Activated T-cell treated with anti-CD3 and anti-CD28 coated beads, Interleukin-2, amount 50 U/mL, for 48 hours (primary cell): ENCODE measurements at places on chromosomes 13 and 19.

- DNase-seq: no peak
These were observed 89.9 kb downstream of the MZT1 start for GRCh38 chr13:72637561-72637960.

DNA sequence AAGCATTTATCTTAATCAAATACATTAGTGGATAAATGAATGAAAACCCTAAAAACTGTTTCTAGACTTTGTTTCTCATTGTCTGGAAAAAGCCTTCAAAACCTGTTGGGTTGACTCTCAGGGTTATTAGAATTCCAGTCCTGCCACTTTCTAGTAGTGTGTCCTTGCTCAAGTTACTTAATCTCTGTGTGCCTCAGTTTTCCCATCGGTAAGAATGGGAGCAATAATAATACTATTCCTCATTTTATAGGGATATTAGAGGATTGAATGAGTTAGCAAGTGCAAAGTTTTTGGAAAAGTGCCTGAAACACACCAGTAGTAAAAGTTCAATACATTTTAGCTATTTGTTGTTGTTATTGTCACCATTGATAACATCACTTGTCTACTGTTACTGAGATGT, 2.9 kb downstream of the URAD start:
- no peak for DNase-seq

DNA sequence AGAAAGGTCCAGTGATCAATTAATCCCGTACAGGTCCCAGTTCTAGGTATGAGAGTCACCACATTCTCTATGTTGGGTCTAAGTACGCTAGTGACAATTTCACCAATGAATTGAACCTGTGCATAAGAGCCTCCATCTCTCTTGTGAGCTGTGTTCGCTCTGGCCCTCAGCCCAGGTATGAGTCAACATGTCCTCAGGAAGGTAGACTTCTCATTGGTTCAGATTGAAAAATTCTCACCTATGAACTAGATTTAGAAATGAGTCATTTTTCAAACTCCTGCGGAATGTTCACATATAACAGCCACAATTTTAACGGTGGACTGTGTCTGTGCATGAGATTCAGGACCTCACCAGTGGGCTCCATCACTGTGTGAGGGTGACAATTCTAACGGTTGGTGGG, 12.7 kb upstream of the ZNF43 start:
- DNase-seq: no peak

DNA sequence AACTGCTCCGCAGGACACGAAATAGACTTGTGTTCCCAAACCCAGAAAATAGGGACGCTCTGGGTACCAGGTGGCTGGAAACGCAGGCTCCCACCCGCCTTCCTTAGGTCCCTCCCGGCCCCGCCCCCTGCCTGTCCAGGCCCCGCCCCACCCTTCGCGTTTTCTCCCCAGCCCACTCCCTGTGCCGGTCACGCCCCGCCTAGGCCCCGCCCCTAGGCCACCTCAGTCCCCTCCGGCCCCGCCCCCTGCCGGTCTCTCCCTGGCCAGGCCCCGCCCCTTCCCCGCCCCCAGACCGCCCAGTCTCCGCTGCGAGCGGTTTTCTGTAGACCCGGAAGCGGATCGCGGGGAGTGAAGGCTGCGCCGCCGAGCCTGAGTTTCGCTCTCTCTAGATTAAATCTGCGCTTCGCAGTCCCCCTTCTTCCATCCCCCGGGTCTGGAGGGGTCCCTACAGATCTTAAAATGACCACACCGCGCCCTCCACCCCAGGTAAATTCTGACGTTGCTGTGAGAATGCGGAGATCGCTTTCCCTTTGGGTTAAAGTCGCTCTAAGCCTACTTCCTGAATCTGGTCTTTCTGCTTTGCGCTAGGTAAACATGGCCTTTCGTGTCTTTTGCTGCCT, 3.7 kb upstream of the ZNF665 start:
- peak; percentile 94 for DNase-seq

GRCh38 chr19:5048091-5048726, 79.3 kb downstream of the KDM4B start:
- peak; percentile 81 for DNase-seq

GRCh38 chr19:54390942-54391577, 24.2 kb upstream of the TTYH1 start:
- DNase-seq: peak; percentile 71

DNA sequence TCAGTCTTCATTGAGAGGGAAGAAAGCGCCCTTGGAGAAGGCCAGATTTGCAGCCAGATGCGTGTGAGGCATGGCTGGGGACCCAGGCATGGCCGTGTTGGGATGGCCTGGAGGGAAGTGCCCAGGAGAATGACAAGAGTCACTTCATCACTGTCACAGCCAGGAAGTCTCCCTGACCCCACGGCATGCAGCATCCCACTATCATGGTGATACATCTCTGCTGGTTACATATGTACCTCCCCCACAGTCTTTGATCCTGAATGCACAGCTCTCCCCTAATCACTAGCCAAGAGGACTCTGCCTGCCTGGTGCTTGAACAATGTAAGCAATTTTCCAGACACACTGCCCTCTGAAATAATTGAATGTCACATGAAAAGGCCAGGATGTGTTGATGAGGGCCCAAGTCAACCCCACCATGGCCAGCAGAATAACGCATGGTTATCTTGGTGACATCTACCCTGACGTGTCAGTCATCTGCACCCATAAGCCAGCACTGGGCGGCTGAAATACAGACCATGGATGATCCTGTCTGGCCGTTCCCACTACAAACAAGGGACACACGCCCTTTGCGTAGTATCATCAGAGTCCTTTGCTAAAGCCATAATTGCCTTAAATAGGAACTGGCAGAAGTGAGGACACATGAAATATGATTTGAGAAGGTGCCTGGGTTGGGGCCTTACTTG, 149.7 kb upstream of the SPACA7 start:
- no peak for DNase-seq

DNA sequence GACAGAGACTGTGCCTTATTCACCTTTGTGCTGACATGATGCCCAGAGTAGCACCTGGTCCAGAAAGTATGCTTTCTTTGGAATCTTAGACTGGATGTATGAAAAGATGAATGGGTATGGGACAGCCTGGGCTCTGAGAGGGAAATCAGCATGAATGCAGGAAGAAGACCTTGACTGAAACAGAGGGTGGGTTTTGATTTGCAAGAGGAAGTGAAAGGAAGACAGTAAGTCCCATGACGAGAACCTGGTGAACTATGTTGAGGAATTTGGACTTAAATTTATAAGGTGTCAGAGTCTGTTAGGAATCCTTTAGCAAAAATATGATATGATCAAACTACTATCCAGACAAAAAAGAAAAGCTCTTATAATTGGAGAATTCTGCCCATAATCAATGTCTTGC, 301.9 kb downstream of the SPRY2 start:
- DNase-seq: no peak

DNA sequence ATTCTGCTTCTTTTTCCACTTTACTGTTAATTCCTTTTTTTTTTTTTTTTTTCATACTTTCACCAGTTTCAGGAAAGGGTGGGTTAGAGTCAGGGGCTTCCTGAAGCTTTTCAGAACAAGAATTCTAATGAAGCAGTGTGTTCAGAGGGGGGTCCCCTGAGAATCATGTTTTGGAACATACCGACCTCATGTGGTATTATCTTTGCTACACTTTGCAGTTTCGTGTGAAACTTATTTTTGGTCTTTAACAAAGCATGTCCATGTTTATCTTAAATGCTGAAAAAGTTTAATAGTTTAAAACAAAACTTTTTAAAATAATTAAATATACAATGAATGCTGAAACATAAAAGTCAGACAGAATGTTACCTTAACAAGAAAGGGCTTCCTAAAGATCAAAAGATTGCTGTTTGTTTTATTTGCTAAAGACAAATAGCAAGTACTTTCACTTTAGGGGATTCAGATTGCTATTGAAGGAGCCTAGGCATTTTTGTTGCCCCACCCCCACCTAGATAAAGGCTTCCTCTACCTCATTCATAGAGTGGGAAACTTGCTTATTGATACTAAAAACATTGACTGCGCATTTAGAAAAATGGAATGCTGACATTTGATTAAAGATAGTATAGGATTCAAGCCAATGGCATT, 21.1 kb upstream of the POMP start:
- DNase-seq: no peak

- DNase-seq: no peak
These were observed 52.2 kb downstream of the SPATA13 start for GRCh38 chr13:24212674-24213073.

DNA sequence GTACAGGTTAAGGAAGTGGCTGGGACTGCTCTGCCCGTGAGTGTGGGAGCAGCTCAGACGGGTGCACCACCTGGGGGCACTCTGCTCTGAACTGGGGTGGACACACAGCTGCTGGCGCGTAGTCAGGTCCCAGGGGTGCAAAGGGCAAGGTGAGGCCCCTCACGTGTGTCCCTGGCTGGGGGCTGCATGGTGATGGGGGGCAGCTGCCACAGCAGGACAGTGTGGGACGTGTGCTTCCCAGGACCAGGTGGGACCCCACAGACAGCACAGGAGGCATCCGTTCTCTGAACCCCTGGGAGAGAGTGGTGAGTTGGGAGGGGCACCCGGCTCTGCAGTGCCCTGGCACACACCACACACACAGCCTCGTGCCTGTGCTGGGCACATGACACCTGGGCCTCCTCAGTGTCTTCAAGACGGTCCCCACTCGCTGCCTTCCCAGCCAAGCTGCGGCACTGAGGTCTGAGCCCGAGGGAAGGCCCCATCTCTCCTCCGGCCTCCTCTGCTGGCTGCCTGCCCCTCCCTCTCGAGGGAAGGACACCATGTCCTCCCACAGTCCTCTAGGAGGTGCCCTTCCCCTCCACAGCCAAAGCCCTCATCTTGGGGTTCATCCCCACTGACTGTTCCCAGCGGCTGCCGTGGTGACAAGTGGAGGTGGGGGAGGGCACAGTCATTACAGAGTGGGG, 24.7 kb downstream of the CILP2 start:
- peak; percentile 38 for DNase-seq

- peak; percentile 84 for DNase-seq
These were observed 3.7 kb downstream of the KASH5 start for GRCh38 chr19:49391581-49392399.

- no peak for DNase-seq
These were observed 754 bp downstream of the RNF6 start for GRCh38 chr13:26221399-26221720.

GRCh38 chr13:44902738-44903137, 86.5 kb downstream of the NUFIP1 start:
- DNase-seq: no peak

GRCh38 chr13:42623916-42624315, 50.0 kb downstream of the TNFSF11 start:
- no peak for DNase-seq

- no peak for DNase-seq
These were observed 4.7 kb downstream of the DCLK1 start for GRCh38 chr13:36126491-36126890.

DNA sequence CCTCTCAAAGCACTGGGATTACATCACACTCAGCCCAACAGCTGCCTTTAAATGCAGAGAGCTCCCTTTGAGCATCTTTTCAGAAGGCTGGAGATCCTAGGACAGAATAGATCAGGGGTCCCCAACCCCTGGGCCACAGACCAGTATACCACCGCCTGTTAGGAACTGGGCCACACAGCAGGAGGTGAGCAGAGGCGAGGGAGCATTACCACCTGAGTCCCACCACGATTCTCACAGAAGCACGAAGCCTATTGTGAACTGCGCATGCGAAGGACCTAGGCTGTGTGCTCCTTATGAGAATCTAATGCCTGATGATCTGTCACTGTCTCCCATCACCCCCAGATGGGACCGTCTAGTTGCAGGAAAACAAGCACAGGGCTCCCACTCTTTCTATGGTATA, 2.2 kb upstream of the WTIP start:
- no peak for DNase-seq

GRCh38 chr13:51839711-51840540, 5.1 kb downstream of the TMEM272 start:
- DNase-seq: no peak
